LHCN-M2 (cell line): ENCODE measurements at places on chromosomes 5 and 9. TPM values are rescaled to one million over a fixed set of nuclear protein-coding genes. Genes with fewer than 3 reads are reported as not detected.

DNA sequence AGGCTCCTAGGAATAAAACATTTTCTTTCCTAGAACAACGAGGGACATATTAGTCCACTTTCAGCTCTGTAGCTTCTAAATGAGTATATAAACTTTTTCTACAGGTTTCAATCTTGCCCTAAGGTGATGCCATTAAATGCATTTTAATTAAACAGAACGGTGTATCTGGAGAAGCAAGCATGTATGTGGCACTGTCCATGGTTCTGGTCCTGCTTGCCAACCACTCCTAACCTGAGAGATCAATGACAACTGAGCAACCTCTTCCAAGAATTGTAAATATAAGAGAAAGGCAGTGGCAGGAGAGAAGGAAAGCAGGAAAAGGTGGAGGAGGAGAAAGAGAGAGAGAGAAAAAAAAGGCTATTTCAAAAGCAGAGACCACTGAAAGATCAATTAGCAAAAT, 95.6 kb upstream of the SPOCK1 start:
- DNase-seq, result no peak

GRCh38 chr9:129359916-129360536, 182.0 kb upstream of the IER5L start:
- no peak for DNase-seq

- DNase-seq, result no peak
Measured at GRCh38 chr5:63049935-63050334, 471.3 kb downstream of the LRRC70 start.

- no peak for DNase-seq
Measured at GRCh38 chr5:95528565-95528964, 26.2 kb downstream of the SKIC3 start.

- no peak for DNase-seq
Measured at GRCh38 chr5:112306956-112307355, 112.1 kb downstream of the EPB41L4A start.

DNA sequence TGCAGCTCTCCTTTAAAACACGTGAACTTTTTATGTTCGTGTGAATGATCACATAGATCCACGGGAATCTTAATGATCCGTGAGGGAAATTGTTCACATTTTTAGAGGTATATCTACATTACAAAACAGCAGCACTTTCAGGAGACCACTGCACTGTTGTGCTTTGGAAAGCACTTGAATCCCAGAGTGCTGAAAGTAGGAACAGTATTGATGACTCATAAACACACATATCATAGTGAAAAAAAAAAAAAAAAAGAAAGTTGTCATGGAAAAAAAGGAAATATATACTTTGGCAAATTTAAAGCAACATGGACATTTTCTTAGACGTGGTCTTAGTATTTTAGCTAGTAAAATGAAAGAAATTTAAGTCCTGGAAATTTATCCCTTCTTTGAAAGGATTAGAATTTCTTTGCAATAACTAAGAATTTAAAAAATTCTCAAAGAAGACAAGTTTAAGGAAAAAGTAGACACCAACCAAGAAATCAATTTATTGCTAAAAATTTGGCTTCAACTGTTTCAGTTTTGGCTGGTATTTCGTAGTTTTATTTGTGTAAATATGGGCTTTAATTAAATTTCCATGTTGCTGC, 55.4 kb downstream of the ADGRV1 start:
- DNase-seq, result peak; percentile 6

DNA sequence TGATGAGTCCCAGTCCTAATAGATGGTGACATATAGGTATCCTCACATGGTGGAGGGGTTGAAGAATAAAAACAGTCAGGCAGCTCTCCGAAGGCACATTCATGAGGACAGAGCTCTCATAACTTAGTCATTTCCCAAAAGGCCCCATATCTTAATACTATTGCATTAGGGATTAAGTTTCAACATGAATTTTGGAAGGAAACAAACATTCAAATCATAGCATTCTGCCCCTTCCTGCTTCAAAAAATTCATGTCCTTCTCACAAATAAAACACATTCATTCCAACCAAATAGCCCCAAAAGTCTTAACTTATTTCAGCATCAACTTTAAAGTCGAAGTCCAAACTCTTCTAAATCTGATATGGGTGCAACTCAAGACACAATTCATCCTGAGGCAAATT, 277.2 kb upstream of the NR4A3 start:
- no peak for DNase-seq

- DNase-seq, result peak; percentile 38
Measured at GRCh38 chr5:98483301-98483685, 290.2 kb upstream of the RGMB start.

DNA sequence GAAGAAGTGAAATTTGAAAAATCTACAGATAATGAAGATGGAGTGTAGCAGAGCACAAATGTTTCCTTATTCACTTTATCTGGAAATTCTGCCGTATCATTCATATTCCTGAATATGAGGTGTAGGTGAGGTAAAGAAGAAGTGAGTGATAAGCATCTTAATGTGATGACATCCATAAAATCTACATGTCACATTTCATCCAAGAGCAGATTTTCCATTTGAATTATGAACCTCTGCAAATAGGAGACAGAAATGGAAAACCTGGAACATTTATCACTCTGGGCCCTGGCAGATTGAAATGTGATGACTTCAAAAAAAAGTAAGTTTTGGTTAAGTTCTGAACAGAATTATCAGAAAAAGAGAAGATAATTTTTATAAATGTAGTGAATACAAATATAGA, 240.2 kb downstream of the CDH12 start:
- DNase-seq, result no peak

GRCh38 chr9:133818444-133818843, 80.3 kb upstream of the SARDH start:
- DNase-seq, result peak; percentile 12

Gene IRX1
- not detected in 2 replicates for total RNA-seq

Gene SLC34A3
- total RNA-seq, result 0.06 TPM in 1 of 2 replicates, not detected in the other

Gene DMRT3
- not detected in 2 replicates for total RNA-seq

Gene GFI1B
- total RNA-seq, result 0.06 TPM in 1 of 2 replicates, not detected in the other
